Stimulated activated CD8-positive, alpha-beta memory T cell treated with anti-CD3 and anti-CD28 coated beads, Interleukin-7, amount 100 ng/mL, for 24 hours (primary cell): ENCODE measurements at places on chromosomes 2 and 18.

GRCh38 chr2:231765496-231765929, 15.6 kb downstream of the PDE6D start:
- DNase-seq: no peak

DNA sequence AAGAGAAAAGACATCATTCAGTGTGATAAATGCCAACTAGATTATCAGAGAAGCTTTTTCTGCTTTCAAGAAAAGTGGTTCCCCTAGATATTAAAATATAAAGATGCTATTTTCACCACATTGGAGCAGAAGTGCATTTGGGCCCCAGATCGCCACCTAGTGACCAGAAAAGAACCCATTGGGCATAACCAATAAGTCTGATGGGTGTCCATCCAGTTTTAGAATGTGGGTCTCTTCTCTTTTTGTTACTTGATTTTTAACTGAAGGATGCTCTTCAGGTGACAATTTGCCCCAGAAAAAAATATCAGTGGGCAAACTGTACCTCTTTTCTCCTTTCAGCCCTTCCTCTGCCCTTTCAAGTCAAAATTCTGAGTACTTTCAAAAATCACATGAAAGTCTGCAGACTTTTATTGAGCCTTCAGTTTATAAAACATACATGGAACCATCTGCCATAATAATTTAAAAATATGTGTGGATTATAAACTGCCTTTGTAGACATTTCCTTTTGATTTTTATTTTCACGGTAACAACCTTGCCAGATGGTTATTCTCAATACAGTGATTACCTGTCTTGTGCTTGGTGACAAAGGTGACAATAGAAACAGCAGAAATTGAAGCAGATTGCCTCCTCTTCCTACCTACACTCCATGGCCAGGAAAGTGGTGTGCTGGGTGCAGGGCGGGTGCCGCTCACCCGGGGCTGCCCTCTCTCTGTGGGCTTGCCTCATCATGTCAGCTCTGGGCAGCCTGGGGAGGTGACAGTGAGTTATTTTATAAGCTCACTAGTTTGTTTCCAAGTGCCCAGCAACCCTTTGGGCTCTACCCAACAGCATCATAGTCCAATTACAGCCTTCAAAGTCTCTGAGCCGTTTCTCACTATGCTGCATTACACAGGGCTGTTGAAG, 124.5 kb downstream of the DCDC2C start:
- DNase-seq: no peak

DNA sequence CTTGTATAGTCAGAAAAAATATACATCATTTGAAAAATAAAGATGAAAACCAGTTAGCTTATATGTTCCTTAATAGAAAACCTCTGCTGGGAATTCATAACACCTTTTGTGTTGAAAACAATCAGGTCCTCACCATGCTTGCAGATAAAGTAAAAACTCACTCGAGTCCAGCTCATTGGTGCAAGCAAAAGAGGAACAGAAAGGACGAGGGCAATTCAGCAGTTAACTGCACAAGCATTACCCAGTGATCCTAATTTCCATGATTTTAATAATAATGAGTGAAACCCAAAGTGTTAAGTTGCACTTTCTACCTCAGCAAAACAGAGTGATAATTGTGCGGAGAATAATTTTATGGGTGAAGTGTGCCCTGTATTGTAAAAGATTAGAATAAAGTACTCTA, 839.9 kb downstream of the BCL11A start:
- no peak for DNase-seq

DNA sequence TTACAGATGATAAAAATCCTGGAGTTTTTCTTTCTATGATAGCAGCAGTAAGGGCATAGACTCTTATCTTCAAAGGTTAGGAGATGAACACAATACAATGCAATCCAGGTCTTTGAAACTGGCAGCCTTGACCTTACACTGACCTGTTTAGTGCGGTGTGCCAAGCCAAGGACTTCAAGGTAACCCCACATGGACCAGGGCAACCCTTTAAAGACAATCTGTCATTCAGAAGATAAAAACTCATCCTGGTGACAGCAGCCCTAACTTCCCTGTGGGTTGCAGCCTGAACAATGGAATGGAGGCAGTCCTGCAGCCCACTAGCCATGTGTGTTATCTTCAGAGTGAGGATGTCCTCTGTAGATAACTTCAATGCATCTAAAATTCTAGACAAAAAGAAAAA, 78.1 kb downstream of the RTTN start:
- no peak for DNase-seq

DNA sequence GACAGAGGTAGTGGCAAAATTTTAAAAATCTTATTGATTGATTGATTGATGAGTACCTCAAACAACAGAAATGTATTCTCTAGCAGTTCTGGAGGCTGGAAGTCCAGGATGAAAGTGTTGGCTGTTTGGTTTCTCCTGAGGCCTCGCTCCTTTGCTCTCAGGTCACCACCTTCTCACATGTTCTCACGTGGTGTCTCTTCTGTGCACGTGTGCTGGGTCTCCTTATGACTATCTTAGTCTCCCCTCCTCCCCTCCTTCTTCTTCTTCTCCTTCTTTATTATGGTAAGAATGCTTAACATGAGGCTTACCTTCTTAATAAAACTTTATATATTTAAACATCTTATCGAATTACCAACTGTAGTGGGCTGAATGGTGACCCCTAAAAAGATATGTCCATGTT, 446.0 kb upstream of the SPHKAP start:
- DNase-seq: no peak
